ENCODE measurements at places on chromosomes 13 and 19.

- DNase-seq, result no peak
Measured at GRCh38 chr13:26280822-26281221, 26.9 kb downstream of the CDK8 start.

GRCh38 chr19:14346279-14346678 is 35.0 kb upstream of the ADGRE5 start:
- DNase-seq, result no peak

- no peak for DNase-seq
Measured at GRCh38 chr13:27556109-27556508, 64.2 kb downstream of the LNX2 start.

DNA sequence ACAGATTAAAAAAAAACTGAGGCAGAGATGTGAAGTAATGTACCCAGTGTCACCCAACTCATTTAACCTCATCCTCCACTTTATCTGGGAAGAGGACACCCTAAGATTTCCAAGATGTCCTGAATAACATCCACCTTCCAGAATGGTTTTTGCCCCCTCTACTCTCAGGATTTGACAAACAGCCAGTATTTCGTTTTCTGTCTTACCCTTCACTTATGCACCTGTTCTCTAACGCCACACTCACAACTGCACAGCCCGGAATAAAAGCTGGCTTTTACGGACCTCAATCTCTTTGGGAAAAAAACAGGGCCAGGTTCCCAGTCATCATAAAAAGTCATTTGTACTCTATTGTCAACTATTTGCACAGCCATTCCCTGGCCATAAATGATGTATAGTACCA is 21.2 kb upstream of the CEACAM6 start:
- DNase-seq, result no peak

DNA sequence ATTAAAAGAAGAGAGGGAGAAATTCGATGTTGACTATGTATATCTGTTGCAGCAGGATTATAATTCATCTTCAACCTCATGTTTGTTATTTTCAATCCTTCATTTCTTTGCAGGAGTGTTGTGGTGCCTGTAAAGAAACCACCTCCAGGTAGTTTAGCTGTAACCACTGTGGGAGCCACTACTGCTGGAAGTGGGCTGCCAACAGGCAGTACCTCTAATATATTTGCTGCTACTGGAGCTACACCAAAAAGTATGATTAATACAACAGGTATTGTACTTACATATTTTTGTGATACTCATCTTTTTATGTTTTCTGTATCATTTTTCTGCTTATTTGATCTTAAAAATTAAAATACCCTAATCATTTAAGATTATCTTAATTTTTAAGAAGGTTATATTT is 266.5 kb downstream of the NBEA start:
- DNase-seq, result no peak

DNA sequence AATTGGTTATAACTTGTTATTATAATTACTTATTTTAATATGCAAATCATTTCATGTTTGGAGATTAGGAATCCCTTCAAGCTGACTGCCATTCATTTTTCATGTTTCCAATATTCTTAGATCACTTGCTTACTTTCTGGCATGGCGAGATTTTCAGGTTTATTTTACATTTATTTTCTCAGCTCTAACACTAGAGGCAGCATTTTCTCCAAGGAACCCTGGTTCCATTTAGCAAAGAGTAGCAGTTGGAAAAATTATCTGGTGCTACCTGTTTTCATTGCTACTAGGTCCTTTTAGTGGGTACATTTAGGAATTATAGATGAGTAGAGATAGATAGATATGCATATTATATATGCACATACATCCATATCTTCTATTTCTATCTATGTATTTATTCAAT is 90.9 kb upstream of the TRPC4 start:
- no peak for DNase-seq

GRCh38 chr19:39111593-39112199 is 13.9 kb upstream of the PAK4 start:
- no peak for DNase-seq

DNA sequence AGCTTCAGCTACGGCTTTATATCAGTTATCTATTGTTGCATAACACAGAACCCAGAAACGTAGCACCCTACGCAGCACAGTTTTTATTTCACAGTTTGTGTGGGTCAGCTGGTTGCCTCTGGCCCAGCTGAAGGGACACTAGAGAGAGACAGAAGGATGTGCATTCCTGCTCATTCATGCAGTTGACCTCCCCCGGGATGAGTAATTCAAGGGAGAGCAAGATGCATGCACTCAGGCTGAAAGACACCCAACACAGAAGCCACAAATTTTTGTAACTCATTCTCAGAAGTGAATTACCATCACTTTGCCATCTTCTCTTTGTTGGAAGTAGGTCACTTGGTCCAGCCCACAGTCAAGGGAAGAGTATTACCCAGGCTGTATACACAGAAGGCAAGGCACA is 89.5 kb downstream of the EFNB2 start:
- DNase-seq, result peak; percentile 22

- no peak for DNase-seq
Measured at GRCh38 chr19:10001899-10002298, 8.4 kb downstream of the COL5A3 start.

GRCh38 chr19:2312820-2313501 is 5.0 kb upstream of the LINGO3 start:
- DNase-seq, result no peak

DNA sequence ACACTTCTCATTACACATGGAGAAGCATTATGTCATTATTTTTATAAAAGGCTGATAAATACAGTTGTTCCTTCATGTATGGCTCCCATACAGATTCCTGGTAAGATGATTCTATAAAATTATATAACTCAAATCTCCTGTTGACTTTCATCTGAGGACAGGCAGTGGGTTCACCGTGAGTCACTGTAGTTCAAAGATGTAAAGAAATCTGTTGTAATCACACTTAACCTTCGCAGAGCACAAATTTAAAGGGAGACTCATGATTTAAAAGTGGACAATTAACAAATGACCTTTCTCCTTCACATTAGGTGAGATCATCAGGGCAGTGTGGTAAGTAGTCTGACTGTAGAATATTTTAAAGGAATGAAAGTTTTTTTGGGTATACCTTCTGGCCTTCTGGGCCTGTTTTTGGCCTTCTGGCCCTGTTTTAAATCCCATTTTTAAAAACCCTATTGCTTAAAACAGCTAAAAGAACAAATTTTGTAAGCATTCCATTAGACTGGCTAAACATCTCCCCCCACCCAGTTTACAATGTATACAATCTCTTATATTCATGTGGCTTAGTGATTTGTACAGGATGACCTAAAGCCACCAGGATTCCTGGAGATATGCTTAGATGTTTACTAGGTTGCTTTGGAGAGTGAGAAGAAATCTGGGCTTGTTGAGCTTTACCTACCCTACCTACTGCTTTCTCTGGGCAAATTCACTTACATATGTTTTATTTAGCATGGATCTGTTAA is 171.2 kb downstream of the ITGBL1 start:
- DNase-seq, result peak; percentile 9

DNA sequence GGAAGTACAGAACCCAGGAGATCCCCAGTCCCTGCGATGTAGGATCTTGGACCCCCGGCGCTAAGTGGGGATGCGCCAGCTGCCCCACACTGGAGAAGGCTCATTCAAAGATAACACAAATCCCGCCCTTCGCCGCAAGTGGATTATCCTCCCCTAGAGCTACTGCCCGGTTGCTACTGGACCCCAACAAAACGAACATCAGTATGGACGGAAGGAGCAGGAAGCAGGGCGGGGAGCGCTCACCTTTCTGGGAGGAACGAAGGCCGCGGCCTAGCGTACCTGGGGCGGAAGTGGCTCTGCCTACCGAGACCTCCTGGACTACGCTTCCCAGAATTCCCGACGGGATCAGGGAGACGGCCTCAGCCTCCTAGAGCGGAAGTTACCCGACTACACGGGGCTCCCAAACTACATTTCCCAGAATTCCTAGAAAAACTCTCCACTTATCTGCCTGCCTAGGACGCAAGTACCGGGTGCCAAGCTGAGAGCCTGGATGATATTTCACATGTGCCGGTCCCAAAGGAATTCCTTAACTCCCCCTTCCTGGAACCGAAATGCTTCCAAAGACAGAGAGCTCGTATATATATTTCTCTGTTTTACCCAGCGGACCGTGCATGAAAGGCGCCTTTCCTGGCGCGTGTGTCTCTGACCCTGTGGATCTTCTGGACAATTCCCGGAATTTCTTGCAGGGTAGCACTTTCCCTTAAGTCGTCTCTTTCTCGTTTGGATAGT is at the start of gene ZNF112:
Gene ZNF112, minus strand, starts transcription at position 298 of the 729 bp plus-strand sequence. CDS start 16,141 bp downstream, outside the sequence.
- peak; percentile 82 for DNase-seq

DNA sequence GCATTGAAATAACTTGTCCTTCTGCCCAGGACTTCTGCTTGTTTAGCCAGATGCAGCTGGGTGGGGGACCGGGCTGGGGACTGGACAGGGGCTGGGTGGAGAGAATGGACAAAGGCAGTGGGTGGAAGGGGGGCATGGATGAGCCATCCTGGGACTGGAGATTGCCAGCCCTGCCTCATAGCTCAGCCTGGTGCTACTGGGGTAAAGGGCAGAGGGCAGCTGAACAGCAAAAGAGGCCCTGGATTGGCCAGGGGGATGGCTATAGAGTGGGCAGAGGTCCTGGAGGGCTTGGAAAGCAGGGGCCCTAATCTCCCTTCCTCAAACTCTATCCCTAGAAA is 17.7 kb upstream of the PLAUR start:
- DNase-seq, result no peak

DNA sequence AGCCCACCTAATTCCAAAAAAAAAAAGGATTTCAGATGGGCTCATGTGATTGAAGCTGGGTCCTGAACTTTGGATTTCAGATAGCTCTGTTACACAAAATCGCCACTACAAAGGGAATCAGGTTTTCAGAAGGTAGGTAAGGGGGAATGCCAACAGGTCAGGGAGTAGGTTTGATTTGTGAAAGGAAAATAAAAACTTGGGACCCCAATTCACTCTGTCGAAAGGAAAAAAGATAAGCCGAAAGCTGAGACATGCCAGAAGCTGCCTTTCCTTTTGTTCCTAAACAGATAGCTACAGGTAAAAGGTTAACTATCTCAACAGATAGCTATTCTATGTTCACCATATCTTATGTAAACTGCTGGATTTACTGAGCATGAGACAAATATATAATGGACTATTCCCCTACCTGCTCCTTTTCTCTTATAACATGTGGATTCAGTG is 4.0 kb downstream of the KRTDAP start:
- DNase-seq, result no peak

- DNase-seq, result no peak
Measured at GRCh38 chr13:43662976-43663375, 123.8 kb downstream of the ENOX1 start.

- DNase-seq, result no peak
Measured at GRCh38 chr13:33865945-33866344, 48.0 kb downstream of the RFC3 start.

GRCh38 chr19:46787331-46788261 is 798 bp downstream of the SLC1A5 start:
- peak; percentile 83 for DNase-seq

DNA sequence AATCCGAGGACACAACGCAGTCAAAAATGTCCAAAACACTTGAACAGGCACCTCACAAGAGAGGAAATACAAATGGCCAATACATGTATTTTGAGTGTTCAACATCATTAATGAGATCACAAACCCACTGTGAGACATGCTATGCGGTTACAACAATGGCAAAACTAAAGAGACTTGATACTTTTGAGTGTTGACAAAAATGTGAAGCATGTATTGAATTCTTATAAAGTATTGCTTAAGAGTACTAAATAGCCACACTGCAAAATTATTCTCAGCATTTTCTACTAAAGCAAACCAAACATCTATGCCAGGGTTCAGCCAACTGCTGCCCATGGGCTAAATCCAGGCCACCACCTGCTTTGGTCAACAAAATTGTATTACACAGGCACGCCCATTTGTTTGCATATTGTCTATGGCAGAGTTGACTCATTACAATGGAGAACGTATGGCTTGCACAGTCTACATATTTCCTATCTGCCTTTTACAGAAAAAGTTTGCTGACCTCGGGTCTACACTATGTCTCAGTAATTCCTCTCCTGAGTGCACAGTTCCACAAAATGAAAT is 135.3 kb downstream of the B3GLCT start:
- DNase-seq, result no peak

DNA sequence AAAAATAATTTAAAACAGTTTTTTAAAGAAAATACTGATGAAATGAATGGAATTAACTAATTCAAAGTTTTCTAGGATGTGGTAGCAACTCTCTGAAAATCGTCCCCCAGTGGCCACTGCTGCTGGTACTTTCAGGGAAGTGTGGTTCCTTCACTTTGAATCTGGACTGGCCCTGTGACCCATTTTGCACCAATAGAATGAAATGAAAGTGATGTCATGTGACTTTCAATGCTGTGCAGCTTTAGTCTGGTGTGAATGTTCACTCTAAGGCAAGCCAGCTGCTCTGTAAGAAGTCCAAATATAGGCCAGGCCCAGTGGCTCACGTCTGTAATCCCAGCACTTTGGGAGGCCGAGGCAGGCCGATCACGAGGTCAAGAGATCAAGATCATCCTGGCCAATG is 26.4 kb upstream of the HNRNPA1L2 start:
- DNase-seq, result no peak

GRCh38 chr13:100892981-100893380 is 218.4 kb upstream of the TMTC4 start:
- no peak for DNase-seq

GRCh38 chr13:99225078-99225477 is 24.4 kb downstream of the UBAC2 start:
- no peak for DNase-seq

DNA sequence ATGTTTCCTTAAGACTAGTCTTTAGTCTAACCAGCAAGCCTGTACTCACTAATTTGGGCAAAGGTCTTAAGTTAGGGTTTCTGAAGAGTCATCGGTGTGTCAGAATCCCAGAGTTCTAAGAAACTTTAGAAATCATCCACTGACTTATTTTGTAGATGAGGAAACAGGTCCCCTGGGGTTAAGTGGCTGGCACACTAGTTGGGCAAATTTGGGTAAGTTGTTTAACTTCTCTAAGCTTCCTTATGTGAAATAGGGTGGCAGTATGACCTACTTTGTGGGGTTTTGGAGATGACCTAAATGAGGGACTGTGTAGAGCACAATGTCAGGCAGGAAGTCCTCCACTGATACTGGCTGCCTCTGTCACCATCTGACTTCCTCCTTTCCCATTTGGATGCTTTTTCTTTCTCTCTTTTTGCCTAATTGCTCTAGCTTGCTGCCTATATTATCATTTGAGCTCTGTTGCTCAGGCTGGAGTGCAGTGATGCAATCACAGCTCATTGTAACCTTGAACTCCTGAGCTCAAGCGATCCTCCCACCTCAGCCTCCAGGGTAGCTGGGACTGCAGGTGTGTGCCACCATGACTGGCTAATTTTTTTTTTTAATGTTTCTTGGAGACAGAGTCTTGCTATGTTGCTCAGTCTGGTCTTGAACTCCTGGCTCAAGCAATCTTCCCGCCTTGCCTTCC is 2.3 kb downstream of the ADGRE3 start:
- no peak for DNase-seq

DNA sequence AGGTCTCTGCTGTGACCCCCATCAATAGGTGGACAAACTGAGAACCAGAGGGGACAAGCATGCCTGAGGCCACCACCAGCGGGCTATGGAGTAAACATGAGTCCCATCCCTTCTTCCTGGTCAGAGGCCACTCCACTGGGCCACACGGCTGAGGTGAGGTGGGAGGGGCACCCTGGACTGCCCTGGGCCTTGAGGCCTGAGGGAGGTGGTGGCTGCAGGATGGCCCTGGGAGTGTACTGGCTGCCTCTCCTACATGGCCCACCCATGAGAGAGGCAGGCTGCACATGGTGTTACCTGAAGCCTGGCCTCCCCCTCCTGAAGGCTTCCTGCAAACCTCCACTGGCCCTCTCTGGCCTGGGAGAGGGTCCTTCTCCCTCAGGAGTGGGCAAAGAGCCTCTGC is 222.4 kb downstream of the TUBA3C start:
- no peak for DNase-seq
